ENCODE measurements at places on chromosomes 16 and 17.

DNA sequence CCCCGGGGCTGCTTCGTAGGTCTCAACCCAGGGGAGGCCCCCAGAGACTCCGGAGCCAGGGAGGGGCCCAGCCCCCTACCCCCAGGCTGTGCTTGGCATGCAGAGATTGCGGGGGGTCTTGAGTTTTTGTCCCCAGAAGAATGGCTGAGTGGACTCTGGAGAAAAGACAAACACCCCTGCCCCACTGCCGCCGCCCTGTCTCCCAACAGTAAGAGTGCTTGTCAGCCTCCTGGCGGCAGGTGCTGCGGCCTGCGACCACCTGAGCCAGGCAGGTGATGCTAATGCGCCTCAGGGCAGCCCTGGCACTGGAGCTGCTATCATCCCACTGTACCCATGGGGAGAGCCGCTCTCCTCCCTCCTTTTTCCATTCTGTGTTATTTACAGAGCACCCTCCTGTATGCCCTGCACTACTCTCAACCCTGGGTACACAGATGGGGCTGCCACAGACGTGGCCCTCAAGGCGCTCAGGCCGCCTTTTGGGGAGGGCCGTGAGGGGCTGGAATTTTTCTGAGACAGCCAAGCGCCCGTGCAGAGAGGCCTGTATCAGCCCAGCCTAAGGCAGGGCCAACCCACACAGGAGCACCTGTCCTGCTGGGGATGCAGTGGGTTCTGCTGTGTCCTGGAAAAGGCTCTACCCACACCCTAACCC lies 2.6 kb upstream of the IL17C start:
- DNase-seq, result no peak

GRCh38 chr16:85871756-85872155 lies 27.2 kb upstream of the IRF8 start:
- DNase-seq, result no peak

DNA sequence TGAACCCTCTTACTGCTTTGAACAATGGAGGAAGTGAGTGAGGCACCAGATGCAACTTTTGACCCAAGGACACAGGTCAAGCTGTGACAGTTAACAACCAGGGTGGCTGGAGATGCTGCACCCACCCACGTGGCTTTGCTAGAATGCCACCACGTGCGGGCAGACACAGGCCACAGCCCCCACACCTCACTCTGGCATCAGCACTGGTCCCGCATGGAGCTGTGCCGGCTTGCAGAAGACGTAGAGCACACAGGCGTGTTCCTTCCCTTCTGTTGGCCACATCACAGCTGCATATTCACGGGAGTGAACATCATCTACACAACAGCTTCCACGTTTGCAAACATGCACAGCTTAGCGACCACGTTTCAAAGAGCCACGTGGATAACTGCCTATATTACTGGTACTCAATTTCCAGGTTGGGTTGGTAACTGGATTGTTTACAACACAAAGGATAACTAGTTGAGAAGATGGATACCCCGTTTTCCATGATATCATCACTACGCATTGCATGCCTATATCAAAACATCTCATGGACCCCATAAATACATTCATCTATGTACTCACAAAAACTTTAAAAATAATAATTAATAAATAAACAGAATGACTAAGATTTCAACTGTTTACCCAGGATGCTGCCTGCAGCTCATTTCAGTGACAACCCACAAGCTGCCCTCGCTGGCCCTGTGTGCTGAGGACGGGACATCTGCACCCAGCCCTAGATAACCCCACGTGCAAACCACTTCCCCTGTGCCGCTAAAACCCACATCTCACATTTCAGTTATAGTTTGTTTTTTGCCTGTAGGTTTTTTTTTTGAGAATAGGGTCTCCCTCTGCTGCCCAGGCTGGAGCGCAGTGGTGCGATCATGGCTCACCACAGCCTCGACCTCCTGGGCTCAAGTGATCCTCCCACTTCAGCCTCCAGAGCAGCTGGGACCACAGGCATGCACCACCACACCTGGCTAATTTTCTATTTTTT lies 132.0 kb downstream of the ANKRD11 start:
- no peak for DNase-seq

GRCh38 chr17:46045639-46046038 lies 46.6 kb downstream of the STH start:
- DNase-seq, result no peak

DNA sequence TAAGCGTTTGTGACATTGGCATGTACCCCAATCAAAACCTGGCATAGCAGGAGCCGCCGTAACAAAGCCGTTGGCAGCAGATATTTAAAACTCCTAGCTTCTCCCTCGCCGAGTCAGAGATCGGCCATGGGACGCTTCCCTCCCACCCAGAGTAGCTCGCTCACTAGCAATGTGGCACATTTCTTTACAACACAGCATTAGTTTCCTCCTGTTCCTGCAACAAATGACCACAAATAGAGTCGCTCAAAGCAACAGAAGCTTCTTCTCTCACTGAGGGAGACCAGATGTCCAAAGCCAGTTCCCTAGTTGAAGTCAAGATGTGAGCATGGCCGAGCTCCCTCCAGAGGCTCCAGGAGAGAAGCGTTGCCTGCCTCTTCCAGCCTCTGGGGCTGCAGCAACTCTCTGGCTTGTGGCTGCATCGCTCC lies 106.7 kb downstream of the RBFOX3 start:
- DNase-seq, result no peak

GRCh38 chr16:48537275-48537674 lies 72.7 kb downstream of the N4BP1 start:
- no peak for DNase-seq

DNA sequence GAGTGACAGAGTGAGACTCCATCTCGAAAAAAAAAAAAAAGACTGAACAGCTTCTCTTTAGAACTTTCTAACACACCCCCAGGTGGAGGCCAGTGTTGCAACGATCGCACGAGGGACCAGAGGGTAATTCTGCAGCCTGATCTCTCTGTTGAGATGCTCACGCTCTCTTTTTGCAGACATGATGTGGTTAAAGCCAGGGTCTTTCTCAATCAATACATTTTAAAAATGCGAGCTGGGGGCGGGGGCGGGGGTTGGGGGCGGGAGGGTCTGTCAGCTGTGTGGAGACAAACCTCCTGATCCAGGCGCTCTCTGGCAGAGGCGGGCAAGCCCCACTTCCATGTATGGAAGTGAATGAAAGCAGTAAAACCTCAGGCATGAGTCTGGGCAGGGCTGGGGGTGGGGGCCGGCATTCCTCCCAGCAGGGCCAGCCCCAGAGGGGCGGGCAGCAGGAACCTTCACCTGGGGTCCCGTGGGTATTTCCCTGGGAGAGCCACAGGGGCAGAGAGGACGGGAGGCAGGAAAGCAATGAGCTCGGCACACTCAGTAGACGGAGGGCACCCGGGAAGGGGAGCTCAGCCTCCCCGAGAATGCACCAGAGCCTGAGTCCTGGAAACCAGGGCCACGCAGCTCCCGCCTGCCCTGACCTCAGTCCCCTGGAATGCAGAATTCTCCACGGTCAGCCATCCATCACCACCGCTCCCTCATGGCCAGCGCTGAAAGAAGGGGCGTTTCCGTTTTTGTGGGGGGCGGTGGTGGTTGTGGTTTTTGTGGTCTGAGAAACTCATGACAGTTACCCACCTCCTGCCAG lies 28.0 kb downstream of the NXN start:
- no peak for DNase-seq

- no peak for DNase-seq
Measured at GRCh38 chr16:88936556-88937205, 40.3 kb downstream of the CBFA2T3 start.

DNA sequence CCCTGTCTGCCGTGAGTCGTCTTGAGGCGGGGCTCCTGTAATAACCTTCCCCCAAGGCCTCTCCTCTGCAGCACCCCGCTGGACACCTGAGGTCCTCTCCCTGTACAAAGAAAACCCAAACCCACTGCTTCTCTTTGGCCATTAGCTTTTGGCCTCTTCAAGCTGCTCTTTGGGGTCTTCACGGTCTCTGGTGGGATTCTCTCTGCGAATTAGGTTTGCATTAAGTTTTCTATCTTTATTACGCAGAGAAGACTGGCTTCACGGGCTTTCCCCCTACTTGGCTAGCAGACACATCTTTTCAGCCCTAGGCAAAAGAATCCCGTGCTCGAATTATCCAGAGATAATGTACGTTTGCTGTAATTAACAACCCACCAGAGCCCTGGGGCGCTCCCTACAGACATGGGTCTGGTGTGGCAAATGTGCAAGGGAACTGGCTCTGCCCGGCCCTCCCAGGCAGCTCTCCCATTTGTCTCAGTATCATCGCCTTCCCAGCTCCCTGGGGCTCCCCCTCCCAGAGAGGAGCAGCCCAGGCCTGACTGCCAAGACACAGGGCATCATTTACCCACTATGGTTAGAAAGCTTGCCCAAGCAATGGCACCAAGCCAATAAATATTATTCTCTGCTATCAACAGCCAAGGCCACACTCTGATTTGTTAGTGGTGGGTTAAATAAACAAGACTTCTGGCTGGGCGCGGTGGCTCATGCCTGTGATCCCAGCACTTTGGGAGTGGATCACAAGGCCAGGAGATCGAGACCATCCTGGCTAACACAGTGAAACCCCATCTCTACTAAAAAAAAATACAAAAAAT lies 24.7 kb upstream of the KLHDC4 start:
- DNase-seq, result no peak

GRCh38 chr16:1572673-1573072 lies 39.2 kb downstream of the IFT140 start:
- DNase-seq, result no peak

GRCh38 chr16:14302031-14302398 lies 230.9 kb downstream of the MRTFB start:
- no peak for DNase-seq
